ENCODE measurements at places on chromosomes 1 and 21.
A peak's percentile ranks its signal among the peaks of the same experiment; 100 is the strongest.

- DNase-seq = no peak
These were observed 68.1 kb downstream of the URB2 start for GRCh38 chr1:229694053-229694693.

- no peak for DNase-seq
These were observed 19.3 kb downstream of the SMYD2 start for GRCh38 chr1:214300149-214300780.

- DNase-seq = no peak
These were observed 30.4 kb downstream of the TMEM63A start for GRCh38 chr1:225851805-225852204.

DNA sequence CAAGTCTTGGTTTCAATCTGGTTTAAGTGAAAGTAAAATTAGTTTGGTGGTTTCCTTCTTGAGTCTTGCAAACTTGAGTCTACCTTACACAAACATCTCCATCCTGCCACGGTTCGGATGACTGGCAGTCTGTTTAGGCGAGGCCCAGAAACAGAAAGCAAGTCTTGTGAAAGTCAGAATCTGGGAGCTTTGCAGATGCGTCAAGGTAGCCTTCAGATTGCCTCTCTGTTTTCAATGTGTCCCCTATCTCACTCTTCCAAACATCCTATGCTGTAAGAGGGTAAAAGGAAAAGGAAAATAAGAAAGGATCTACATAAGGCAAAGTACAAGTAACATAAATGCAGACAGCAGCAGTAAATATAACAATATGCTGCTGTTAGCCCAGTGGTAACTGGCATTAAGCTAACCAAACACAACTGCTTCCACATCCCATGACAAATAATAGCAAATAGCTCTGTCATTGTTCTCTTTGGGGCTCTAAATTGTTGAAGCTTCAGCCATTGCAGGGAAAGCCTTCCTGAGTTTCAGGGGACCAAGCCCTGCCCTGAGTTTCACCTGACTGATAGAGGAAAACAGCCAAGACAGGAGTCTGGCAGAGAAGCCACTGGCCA, 26.2 kb upstream of the C1orf105 start:
- peak; percentile 36 for DNase-seq

GRCh38 chr1:118948846-118949245, 39.3 kb downstream of the TBX15 start:
- DNase-seq = no peak

DNA sequence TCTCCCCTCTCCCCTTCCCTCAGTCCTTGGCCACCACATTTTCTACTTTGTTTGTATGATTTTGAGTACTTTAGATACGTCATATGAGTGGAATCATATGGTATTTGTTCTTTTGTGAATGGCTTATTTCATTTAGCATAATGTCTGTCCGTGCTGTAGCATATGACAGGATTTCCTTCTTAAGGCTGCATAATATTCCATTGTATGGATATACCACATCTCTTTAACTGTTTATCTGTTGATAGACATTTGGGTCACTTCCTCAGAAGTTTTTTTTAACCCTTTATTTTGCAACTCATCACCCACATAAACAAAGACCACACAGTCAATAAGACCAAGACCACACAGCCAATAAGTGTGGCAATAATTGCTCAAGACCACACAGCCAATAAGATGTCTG, 24.9 kb downstream of the FAM163A start:
- DNase-seq = no peak

DNA sequence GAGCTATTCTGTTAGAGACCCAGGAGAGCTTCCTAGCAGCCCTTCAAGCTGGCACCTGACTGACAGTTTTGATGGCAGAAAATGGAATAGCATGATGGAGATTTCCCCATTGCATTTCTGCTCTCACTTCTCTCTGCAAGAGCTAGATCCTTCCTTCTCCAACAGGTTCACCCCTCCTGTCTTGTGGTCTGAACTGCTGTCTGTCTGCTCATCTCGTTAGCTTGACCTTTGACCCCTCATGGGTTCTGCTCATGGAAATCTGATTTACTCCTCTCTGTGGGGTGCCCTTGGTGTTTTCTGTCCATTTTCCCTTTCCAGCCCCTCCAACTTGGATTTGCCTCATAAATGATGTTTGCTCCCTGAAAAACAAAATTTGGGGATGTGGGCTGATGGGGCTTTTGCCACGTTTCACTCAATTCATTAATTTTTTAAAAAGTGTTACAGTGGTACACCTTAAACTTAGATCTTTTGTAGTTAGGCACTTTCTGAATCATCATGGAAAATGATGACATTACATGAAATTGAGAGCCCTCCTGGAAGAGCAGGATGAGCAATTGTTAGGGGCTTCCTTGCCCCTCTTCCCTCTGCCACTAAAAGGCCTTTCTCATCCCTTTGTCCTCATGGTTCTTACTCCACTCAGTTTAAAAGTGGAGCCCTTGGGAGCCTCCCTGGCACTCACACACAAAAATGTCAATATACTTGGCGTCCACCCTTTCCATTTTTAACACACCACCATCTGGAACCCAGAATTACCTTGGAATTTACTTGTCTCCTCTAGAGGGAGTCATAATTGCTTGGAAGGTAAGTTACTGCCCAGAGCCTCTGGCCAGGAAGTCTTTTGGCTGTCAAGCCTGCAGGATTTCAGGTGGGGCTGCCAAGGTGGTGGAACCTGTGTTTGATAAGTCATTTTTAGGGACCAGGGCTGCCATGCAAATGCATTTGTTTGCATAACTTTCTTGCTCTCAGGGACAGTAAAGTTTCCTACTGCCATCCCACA, 31.9 kb upstream of the IL19 start:
- no peak for DNase-seq

DNA sequence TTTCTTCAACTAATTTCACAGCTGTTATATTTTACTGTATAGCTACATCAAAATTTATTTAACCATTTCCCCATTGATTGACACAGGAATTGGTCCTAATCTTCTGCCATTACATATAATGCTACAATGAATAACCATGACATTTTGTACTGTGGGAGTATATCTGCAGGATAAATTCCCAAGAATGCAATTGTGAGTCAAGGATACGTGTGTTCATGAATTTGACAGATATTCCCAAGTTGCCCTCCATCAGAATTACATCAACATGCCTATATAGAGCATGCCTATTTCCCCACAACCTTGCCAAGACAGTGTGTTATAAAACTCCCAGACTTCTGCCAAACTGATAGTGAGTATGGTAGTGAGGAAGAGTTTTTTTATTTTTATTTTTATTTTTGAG, 2.7 kb upstream of the TIE1 start:
- no peak for DNase-seq

GRCh38 chr1:167137332-167137781, 43.5 kb downstream of the STYXL2 start:
- DNase-seq = no peak

DNA sequence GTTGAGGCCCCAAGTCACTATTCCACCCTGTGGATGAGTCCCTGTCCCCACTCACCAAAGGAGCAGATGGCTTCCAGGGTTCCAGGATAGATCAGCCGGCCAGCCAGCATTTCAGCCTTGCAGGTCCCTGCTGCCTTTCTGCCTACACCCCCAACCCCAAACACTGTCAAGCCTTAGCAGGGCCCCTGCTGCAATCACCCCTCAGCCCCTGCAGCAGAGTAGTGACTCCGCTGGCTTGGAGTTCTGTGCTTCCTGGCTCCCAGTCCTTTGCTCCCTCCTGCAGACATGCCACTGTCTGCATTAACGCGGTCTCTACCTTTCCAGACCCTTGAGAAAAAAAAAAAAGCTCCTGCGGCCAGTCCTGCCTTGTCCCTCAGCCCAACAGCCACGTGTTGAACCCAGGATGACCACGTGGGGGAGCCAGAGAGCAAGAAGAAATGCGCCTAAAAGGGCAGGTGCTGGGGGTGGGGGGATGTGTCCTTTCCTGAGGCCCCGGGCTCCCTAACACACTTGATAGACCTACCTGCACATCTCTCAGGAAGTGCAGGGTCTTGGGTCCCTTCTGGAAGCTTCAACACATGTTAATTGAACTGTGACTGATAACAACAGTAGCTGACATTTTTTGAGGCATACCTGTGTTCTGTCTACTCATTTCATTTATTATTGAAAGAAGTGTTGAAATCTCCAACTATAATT, 37.4 kb downstream of the RASSF5 start:
- DNase-seq = peak; percentile 74

- DNase-seq = no peak
These were observed 23.5 kb downstream of the PLA2G2D start for GRCh38 chr1:20095564-20096434.

DNA sequence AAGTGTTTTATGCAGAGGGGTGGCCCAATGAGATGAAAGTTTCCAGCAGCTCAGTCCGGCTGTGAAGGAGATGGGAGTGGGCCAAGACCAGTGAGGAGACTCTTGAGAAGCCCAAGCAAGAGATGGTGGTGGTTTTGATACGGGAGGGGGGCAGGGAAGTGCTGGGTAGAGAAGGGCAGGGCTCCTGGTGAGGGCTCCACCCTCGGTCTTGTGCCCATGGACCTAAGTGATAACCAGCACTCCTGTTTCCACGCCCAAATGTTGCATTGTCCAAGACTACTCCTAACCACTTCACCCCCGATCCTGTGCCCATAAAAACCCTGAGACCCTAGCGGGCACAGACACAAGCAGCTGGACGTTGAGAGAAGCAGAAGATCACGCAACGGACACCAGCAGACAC, 140.9 kb downstream of the MIS18A start:
- DNase-seq = no peak

DNA sequence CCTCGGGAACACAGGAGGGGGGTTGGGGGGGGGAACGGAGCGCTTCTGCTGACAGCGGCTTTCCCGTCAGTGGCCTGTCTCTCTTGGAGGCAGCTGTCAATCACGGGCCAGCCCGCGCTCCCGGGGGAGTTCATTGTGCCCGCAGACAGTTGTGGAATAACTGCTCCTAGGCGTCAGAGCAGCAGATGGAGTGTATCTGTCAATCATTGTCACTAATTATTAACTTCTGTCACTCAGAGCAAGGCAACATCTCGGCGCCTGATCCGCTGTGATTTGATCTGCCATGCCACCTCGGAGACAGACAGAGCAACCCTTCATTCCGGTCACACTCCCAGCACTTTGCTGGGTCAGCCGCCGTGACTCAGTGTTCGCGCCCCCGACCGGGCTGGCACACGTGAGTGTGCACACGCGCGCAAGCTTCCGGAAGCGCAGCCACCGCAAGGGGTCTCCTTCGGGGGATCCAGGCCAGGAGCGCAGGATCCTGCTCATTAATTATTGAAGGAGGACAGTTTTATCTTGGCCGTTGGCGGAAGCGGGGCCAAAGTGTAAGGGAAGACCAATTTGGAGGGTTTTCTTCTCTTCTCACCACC, 75.8 kb downstream of the RRAGC start:
- DNase-seq = no peak

DNA sequence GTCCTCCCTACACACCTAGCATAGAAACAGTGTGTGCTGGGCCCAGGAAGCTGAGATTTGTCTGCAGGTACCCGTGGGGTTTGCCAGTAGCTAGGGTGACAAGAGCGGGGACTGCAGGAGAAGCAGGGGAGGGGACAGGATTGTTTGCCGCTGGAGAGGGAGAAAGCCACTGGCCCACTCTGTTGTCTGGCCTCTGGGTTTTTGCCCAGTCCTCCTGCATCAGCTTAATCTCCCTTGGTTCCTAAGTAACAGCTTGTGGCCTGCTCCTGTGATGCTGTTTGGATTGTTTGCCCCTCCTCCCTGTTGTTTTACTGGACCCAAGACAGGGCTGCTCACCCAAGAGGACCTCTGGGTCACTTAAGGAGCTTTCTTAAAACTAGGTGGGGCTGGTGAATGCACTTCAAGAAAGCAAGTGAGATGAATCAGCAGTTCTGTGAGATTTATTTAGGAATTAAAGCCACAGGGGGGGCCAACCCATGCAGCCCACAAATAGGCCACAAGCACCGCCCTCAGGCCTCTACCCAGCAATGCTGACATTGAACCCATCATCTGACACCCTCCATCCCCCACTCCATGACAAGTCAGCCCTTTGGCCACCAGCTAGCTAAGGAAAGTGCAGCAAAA, 142.8 kb downstream of the ZZZ3 start:
- DNase-seq = no peak

DNA sequence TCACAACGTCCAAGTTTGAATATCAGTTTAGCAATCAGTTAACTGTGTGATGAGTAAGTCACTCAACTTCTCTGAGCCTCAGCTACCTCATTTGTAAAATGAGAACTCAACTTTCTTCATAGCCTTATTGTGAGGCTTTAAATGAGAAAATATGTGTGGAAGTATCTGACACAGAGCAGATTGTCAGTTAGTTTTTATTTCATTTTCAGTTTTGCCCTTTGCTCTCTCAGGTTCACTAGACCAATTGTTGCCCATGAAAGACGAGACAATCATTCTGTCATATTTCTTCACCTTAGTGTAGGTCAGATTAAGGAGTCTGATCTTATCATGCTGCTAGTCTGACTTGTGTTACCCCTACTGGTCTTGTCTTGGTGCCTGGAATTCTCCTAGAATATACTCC, 232.8 kb upstream of the PTBP2 start:
- DNase-seq = no peak

GRCh38 chr1:153217744-153218416, 496 bp downstream of the PRR9 start:
- DNase-seq = no peak

DNA sequence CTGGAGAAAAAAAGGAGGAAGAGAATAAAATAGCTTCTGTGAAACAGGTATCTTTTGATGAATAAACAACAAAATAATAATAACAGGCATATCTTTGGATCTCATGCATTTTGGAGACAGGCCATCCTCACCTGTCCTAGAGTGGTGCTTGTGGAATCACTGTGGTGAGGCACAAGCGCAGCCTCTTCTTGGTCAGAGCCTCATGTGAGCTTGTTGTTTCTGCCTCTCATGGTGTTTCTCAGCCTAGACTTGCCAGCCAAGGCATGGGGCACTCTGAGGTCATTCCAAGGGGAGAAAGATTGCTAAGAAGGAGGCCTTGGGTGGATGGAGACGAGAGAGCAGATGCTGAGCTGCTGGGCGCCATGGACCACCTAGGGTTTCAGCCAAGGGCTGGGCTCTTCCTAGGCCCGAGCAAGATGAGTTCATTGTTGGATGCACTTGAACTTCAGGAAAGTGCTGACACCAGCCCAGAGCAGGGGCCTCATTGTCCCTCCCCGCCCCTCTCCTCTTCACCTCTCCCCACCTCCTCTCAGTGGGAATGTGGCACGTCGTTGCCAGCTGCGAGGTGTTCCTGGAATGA, 49.5 kb downstream of the ATP5PO start:
- DNase-seq = no peak

GRCh38 chr1:28449904-28450303, 55.9 kb upstream of the RCC1 start:
- DNase-seq = no peak

Data from T follicular helper cell (primary cell).